ENCODE measurements at places on chromosomes 13 and 19.

- peak; percentile 42 for DNase-seq
These were observed 2.3 kb downstream of the PRKD2 start for GRCh38 chr19:46714444-46715106.

- no peak for DNase-seq
These were observed 428.1 kb downstream of the ITGBL1 start for GRCh38 chr13:101880581-101880980.

- DNase-seq: no peak
These were observed 5.2 kb downstream of the POLRMT start for GRCh38 chr19:628168-628567.

GRCh38 chr13:35285677-35286076, 190.8 kb downstream of the MAB21L1 start:
- no peak for DNase-seq

- DNase-seq: no peak
These were observed 65.5 kb upstream of the SIAH3 start for GRCh38 chr13:45917019-45917418.

DNA sequence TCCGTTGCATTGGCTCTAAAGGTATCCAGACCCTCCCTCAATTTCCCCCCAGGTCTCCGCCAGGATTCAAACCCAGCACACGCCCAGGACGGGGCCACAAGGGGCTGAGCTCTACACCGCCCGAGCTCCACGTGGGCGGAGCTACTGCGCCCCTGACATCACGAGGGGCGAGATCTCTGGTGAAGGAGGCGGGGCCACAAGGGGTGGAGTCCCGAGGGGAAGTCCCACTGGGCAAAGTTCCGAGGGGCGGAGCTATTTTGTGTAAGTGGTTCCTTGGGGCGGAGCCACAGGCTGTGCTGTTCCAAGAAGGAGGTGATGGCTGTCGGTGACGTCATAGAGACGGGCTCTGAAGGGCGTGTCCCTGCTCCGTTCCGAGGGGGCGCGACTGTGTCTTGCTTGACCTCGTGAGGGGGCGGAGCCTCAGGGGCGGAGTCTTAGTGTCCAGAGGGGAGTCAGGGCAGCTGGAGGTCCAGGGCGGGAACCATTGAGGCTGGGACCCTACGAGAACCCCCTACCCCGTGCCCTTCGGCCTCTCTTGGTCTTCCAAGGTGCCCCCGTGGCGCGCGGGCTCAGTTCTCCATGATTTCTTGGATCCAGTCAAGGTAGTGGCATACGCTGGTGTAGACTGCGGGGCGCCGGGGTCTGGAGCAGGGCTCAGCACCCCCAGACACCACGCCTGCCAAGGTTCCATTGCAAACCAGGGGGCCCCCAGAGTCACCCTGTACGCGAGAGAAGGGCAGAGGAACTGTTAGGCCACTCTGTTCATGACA, 1.3 kb upstream of the KLK8 start:
- DNase-seq: no peak

DNA sequence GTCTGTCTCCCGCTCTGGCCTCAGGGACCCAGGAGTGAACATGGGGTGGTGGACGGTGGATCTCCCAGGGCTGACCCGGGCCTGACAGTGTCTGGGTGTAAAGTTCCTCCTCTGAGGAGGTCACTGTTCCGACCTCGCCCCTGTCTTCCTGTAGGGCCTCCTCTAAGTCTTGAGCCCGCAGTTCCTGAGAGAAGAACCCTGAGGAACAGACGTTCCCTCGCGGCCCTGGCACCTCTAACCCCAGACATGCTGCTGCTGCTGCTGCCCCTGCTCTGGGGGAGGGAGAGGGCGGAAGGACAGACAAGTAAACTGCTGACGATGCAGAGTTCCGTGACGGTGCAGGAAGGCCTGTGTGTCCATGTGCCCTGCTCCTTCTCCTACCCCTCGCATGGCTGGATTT, at the start of gene SIGLEC9:
SIGLEC9 (plus strand) TSS at position 178 of the 400 bp plus-strand sequence; CDS start at position 247, 69 bp downstream.
- DNase-seq: no peak

DNA sequence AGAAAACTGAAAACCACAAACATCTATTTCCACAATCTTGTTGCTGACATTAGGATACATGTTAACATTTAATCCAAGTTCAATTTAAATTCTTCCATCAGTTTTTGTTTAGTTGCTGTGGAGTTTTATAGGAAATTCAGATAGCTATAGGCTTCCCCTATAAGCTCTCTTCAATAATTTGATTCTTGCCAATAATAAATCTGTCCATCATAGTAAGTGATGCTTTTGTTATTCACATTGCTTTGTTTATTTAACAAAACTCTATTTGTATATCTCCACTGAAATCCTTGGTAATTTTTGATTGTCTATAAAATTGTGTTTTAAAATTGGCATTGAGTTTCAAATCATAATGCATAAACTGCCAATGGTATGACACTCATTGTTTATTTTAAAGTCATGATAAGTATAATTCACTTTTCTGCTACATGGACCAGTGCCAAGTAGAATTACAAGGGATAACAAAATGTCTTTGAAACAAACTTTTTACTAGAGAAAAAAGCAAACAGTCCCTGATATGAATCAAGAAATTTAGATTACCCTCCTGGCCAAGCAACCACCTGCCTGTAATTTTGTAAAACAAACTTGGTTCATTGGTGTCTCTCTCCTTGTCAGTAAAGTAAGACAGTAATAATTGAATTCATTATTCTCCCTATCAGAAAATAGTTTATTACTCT, 577.3 kb upstream of the GPC6 start:
- no peak for DNase-seq

DNA sequence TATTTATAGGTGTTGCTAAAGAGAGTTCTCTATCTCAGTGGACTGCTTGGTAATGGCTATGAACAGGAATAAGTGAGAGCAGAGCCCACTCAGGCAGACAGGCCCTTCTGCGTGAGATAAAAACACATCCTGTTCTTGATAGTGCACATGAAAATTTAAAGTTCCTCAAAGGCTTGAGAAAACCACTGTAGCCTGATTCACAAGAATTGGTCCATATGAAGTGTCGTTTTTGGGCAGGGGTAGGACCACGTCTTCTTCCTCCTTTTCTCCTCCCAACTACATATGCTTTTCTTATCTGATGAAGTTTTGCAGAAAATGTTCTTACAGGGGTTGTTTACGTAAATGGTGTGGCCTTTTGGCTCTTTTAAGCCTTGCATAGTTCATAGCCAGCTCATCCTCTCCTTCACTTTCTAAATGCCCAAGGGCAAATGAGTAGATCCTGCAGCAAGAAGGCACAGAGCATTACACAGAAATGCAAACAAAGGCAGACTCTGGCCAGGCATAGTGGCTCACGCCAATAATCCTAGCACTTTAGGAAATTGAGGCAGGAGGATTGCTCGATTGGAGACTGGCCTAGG, 53.8 kb downstream of the RNF6 start:
- DNase-seq: no peak

DNA sequence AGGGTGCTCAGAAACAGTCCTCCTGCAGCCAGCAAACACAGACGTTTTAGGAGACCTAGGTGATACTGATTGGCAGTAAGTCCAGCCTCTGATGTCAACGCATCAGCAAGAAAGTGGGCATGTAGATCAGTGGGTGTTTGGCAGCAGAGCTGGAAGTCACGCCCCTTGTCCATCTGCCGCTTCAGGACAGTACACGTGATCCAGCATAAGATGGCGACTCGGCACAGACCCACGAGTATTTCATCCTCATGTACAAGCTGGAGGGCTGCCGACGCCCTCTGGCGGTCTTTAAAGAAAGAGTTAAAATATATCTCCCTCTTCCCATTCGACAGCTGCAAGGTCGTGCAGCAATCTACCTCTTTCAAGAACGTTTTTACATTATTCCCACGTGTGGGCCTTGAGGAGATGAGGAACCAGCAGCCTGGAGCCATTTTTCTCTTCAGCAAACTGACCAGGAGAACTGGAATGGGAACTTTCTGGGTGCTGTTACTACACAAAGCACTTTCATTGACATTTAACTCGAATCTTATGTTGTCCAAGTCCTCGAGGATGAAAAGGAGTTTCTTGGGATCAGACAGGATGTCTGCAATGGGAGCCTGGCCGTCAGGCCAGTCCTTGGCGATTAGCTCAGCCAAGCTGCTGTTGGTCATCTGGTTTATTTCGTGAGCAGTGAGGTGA, 22.3 kb downstream of the NLRP11 start:
- no peak for DNase-seq

- no peak for DNase-seq
These were observed 244.3 kb downstream of the RGCC start for GRCh38 chr13:41701676-41702075.

DNA sequence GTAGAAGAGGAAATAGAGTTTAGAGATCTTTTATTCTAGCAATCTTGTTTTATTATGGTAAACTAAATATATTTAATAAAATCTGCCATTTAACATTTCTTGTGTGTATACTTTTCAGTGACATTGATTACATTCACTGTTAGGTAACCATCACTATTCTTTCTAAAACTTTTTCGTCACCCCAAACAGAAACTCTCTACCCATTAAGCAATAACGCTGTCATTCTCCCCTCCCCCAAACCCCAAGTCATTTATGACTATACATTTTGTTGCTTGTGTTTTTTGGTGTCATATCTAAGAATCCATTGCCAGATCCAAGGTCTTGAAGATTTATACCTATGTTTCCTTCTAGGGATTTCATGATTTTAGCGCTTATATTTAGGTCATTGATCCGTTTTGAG, 10.6 kb downstream of the URI1 start:
- no peak for DNase-seq

DNA sequence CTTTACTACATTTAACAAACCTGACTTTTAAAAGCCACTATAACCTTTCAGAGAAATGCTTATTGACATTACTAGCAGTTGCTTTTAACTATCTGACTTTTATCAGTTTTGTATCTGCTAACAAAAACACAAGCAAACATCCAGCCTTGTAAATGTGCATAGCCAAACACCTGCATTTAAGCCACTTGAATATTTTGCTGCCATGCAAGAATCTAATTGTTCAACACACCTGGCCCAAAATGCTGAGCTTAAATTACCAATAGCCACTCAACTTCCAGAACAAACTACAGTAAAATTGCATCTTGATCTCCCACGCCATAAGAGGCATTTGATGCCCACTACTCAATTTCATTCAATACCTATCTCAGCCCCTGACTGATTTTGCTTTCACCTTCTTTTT, 9.3 kb downstream of the ZIC5 start:
- no peak for DNase-seq

DNA sequence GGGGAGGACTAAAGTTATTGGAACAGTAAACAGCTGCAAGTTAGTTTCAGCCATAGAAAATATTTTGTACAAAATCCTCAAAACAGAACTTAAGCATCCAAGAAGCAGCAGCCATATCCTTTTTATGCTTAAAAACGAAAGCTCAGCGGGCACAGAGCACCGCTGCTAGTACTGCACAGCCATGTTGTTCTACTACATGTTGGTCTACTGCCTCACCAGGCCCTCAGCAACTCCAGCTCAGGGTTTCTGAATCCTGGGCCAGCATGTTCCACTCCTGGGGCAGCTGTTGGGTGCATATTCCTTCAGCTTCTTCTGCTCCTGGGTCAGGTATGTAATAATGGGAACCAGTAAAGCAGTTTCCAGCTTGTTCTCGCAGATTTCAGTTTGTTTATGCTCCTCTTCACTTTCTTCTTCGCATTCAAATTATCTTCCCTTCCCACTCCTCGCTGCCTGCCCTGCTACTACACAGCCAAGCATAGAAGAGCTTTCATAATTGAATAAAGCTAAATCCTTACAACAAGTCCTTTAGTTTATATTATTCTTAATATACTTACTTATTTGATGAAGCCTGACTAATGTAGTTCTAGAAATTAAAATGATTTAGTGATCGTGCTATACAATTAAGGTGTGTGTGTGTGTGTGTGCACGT, 820.5 kb upstream of the ATXN8OS start:
- no peak for DNase-seq

DNA sequence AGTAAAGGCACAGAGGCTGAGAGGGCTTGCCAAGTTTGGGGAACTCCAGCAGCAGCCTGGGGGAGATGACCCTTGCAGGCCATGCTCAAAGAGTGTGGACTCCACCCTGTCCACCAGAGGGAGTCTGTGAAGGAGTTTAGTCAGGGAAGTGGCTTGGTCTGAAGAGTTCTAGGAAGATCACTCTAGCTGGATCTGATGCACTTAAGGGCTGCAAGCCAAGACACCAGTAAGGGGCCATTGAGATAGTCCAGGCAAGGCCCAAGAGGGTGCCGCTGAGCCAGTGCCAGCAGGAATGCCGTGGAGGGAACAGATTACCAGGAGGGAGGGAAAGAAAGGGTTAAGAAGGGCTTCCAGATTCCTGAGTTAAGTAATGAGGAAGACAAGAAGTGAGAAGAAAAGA, 68.7 kb downstream of the ZAR1L start:
- DNase-seq: no peak

DNA sequence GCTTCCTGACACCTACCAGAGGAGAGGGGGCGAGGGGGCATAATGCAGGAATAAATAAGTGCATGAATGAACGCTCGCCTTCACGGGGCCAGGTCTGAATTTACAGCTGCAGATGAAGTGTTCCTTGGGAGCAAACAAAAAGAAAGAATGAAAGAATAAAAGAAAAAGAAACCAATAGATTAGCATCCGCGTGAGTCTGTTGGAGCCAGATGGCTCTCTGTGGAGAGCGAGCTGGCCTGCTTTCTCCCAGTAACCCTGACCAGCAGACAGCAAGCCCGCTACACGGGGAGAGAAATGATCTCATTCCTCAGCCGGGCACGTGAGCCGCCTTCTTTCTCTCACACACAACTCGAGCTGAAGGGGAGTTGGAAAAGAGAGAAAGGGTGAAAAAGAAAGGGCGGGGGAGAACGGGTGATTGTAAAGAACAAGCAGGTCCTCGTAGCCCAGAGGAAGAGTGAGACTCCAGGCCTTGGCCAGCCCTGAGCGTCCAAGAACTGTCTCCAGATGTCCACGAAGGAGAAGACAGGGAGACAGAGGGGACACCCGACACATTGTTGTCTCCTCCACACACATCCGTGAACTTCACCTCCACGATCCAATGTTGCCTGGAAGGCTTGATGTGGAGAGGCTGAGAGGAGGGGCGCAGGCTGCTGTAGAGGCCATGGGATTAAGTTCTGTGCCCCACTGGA, 81.4 kb downstream of the RNASEH2B start:
- no peak for DNase-seq

- DNase-seq: no peak
These were observed 746 bp downstream of the RAB3D start for GRCh38 chr19:11338569-11339253.

DNA sequence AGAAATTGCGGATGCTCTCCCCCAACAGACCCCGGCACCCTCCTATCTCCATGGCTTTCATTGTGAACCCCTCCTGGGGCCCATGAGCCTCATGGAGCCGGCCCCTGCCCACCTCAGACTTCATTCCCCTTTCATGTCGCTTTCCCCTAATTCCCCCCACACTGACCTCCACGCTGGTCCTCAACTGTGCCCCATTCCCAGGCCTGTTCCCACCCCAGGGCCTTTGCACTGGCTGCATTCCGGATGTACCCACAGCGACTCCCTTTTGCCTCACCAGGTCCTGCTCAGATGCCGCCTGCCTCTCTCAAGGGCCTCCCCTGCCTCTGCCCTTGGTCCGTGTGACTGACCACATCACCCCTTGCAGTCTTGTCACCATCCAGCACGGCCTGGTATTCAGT, 13.3 kb downstream of the SLC27A1 start:
- no peak for DNase-seq

DNA sequence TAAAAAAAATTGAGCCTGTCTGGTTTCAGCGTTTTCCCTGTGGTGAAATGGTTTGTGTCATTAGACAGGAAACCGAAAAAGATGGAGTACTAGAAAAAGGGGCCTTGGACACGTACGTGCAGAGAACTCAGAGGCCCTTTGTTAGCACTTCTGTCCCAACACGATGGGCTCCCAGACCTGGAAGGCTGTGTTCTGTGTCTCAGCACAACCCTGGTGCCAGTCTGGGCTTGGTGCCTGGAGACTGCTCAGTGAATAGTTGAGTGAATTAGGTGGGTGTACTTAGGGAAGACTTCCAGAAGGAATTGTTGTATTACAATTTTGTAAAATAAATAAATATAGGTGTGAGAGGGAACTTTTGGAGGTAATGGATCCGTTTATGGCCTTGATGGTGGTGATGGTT, 8.7 kb downstream of the ZNF71 start:
- no peak for DNase-seq

Data from stimulated activated CD4-positive, alpha-beta T cell treated with anti-CD3 and anti-CD28 coated beads, TNF-alpha, amount 100 ng/mL, for 1 hour (primary cell).